Epithelial cell of proximal tubule (primary cell): ENCODE measurements at places on chromosomes 5 and 9.

GRCh38 chr9:71683598-71684235, 84.6 kb downstream of the CEMIP2 start:
- DNase-seq, result no peak

- DNase-seq, result peak; percentile 90
Measured at GRCh38 chr5:78527054-78527859, 121.3 kb downstream of the LHFPL2 start.

- no peak for DNase-seq
Measured at GRCh38 chr5:97400537-97400936, 217.5 kb upstream of the RIOK2 start.

- no peak for DNase-seq
Measured at GRCh38 chr9:27496135-27496504, 28.0 kb upstream of the IFNK start.

GRCh38 chr9:128078504-128079434, 10.7 kb downstream of the SLC25A25 start:
- no peak for DNase-seq

DNA sequence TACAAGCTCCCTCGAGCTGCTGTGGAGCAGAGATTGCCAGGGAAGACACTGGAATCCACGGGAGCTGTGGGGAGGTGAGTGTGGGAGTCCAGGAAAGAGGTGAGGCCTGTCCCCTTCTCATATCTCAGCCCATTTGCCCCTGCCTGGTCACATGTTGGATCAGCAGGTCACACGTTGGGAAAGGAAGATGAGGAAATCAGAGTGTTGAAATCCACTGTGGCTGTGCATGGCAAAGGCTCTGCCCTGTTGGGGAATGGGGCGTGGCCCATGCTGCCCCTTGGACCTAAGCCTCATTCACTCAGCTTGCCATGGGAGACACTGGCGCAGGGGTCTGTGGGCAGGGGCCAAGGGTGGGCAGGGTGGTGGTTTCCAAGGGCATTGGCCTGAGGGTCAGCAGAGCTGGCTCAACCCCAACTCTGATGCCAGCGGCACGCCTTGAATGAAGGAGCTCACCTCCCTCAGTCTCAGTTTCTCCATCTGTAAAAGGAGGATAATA, 85.4 kb upstream of the CPEB4 start:
- DNase-seq, result peak; percentile 67

DNA sequence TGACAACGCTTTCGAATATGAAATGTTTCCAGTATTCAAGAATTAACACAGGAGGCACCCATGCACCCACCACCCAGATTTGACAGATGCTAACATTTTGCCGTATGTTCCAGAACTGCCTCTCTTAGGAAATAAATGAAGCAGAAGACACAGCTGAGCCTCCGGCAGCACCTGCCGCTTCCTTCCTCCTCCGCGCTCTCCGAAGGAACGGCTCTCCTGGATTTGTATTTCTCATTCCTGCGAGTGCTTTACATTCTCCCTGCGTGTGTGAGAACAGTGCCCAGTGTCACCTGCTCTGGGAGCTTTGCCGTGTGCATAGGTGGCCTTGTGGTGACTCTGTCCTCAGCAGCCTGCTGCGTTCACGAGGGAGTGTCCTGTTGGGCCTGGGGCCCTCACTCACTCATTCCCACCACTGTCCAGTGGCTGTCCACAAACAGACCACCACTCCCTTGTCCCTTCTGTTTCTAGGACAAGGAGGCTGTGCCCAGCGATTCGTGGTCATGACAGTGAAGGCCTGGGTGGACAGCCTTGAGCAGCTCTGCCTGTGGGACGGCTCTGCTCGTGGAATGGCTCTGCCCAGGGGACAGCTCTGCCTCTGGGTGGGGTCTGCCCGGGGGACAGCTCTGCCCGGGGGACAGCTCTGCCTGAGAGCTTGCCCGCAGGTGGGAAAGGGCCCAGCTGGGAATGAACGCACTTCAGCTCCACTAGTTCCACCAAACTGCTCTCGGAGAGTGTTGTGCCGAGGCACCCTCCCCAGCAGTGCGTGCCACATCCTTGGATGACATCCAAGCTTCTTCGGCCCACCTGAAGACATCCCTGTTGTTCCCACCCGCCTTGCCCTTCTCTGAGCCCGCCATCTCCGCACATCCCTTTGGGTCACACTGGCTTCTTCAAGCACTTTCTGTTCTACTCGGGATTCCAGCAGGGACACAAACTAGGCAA, 170.5 kb upstream of the PPP1R26 start:
- DNase-seq, result no peak

GRCh38 chr9:121734465-121734864, 83.0 kb downstream of the DAB2IP start:
- no peak for DNase-seq

DNA sequence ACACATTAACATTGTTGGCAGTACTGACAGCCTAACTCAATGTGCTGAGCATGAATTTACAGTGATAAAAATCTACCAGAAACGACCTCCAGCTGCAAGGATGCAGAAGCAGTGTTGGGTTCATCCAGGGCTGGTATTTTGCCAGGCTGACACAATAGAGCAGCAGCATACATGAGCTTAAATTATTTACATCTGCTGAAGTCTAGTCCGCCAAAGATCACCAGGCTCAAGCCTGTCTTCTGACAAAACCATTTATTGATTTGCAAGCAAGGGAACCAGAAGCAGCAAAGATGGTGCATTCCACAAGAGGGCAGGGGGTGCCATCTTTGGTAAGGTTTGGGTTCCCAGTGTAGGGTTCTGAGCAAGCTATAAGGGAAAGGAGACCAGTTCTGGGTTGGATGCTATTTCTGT, 8.7 kb upstream of the C5orf34 start:
- DNase-seq, result no peak

GRCh38 chr5:144487207-144487606, 316.5 kb downstream of the KCTD16 start:
- no peak for DNase-seq

DNA sequence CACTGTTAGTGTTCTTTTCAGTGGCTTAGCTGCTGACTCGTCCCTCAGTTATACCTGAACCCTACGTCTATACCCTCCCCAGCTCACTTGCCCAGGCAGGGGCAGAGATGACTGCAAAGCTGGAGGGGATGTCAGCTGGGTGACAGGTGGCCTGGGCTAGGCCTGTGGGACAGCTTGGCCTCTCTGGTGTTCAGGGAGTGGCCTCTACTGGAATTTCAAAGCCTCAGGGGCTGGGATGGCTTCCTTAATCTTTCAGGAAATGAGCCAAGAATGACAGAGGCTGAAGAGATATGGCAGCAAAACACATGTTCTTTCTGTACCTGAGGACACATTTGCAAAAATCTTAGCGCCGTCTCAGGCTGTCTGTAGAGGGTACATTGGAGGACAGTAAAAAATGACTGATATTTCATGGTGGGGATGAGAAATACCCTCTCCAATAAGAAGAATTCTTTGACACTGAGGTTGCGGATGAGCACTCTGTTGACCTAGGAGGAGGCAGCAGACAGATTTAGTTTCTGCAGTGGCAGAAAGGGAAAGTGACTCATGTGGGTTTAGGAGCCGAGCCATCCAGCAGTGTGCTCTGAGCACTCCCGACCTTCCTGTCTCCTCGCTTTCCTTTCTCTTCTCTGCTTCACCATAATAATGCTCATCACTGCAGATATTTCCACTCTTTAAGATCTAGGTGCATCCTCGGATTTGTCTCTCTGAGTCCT, 54.4 kb downstream of the ENTREP1 start:
- DNase-seq, result no peak

GRCh38 chr5:74673011-74673790, 11.8 kb upstream of the HEXB start:
- no peak for DNase-seq

- DNase-seq, result no peak
Measured at GRCh38 chr5:132999246-132999645, 27.1 kb downstream of the ZCCHC10 start.

GRCh38 chr5:59348189-59348588, 545.3 kb downstream of the PDE4D start:
- no peak for DNase-seq

DNA sequence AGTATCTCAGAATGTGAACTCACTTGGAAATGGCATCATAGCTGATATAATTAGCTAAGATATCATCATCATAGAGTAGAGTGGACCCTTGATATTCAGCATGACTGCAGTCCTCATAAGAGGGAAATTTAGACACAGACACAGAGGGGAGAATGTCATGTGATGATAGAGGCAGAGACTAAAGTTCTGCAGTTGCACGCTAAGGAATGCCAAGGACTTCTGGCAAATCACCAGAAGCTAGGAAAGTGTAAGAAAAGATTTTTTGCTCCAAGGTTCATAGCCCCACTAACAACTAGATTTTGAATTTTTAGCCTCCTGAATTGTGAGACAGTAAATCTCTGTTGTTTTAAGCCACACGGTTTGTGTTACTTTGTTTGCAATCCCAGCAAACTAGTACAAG, 612.6 kb upstream of the ST8SIA4 start:
- no peak for DNase-seq

- no peak for DNase-seq
Measured at GRCh38 chr5:168179192-168179593, 112.3 kb upstream of the WWC1 start.

DNA sequence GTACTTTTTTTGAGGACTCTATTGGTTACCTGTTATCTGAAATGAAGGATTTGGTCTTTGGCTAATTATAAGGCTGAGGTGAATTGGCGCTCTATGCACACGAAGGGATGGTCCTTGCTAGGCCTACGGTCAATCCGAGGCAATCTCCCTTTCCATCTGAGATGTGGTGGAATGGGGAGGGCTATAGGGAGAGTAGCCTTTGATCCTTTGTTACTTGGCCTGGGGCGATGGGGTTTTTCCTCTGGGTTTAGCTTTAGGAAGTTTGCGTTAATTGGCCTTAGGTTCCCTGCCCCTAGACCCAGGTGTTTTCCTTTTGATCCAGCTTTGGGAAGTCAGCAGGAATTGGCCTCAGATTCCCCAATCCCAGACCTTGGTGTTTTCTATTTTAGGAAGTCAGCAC, 102.1 kb upstream of the C9orf72 start:
- DNase-seq, result no peak

DNA sequence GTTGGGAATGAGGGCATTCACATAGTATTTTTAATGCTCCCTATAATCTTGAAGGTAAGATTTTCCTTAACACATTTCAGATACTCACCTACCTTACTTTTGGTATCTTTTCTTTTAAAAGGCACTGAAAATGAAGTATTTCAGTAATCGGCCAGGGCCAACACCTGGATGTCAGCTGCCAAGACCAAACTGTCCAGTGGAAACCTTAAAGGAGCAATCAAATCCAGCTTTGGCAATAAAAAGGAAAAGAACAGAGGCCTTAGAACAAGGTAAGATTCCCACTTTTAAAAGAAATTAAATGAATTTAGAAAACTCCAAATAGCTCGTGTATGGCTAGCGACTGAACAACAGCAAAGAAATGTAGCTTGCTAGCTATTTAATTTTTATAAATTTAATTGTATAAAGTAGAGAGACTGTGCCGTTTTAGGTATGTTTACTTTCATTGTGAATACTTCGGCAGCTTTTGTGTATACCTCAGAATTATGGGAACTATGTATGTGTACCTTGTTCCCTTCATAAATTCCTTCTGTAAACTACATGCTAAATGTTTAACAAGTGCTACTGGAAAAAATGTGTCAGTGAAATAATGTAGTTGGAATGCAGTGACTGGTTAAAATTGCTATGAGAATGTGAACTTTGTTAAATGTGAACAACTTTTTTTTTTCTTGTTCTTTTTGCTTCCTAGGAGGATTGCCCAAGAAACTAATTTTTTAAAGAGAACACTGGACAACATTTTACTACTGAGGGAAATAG, 41.9 kb downstream of the CDK7 start:
- DNase-seq, result peak; percentile 67

DNA sequence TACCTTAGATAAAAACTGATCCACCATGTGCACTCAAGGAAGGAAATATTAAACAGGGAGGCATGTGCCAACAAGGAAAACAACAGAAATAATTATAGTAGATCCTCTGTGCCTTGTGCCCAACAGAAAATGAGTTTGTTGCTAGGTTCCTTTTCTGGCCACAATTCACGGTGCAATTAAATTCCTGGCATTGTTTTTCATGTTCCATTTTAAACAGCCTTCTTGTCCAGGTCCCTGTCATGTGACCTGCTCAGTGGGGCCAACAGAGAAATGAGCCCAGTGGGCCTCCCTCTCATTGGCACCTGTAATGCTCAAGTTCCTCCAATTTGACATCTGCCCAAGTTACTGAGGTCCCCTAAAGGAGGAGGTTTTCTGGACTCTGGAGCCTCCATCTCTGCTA, 56.5 kb downstream of the SPOCK1 start:
- no peak for DNase-seq

DNA sequence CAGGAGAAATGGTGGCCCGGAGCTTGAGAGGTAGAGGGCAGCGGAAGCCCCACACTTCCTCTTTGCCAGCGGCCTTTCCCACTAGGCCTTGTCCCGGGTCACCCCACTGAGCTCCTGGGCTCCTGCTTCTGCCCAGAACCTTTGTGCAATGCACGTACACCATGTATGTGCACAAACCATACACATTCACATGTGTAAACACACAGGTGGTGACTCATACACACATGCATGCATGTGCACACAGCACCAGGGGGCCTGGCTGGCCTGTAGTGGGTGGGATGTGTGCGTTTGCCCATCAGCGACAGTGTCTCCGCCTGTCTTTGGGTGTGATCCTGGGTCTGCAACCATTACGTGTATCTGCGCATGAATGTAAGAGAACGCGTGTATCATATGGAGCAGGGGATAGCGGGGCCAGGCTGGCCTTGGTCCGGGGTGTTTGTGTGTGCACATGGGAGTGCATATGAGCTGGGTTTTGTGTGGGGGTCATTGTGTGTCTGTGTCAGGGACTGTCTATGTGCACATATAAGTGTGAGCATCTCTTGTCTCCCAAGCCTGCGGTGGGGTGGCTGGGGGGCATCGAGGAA, 43.7 kb downstream of the PSD2 start:
- DNase-seq, result no peak

GRCh38 chr9:120983259-120983837, 56.8 kb upstream of the TRAF1 start:
- DNase-seq, result no peak

DNA sequence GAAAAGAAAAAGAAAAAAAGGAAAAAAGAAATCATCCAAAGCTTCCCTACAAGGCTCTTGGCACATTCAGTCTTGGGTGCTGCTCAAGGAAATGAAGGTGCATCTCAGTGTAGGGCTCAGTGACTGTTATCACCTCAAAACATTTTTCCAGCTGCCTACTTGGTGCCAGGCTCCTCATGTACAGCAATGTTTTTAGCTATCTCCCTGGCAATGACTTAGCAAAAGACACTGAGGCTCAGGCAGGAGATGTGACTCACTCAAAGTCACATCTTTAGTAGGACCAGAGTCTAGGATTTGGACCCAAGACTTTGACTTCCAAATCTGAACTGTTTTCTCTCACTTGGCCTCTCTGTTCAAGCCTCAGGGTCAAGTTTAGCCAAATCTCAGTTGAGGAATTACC, 264.2 kb downstream of the CRB2 start:
- DNase-seq, result no peak

- no peak for DNase-seq
Measured at GRCh38 chr9:98201102-98201501, 8.7 kb upstream of the CORO2A start.

DNA sequence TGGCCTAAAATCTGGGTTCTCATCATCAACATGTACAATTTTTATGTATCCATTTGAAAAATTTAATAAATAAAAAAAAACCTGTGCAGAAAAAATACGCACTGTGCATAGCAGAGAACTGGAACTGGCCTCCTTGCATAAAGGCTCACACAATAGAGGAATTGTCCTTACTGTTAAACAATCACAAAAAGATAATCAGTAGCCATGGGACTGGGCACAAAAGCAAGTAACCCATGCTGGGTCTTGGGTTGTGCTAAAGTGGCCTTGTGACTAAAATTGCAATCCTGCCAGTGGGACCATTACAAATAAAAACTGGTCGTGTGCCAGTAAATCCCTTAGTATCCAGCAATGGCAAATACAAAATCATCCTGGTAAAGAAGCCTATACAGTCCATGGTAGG, 1646.6 kb downstream of the MAT2B start:
- DNase-seq, result no peak
